Mucosa of descending colon (tissue), 3 donors: ENCODE measurements at places on chromosomes 2 and 18.

DNA sequence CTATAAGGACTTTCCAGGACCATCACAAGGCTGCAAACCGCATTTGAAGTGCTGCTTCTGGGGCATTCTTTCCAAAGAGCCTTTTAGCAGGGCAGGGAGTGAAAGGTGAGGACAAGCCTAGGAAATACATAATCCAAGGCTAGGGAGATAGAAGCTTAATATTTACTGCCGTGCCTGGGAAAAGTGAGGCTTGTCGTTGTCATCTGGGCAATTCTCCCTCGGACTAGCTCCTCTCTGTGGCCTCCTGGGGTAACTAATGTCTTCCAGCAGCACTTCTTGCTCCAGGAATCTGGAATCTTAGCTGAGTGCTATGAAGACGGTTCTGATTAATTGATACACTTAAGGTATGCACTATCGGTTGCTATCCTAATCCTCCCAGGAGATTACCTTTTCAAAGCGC is 69.3 kb upstream of the ATL2 start:
- DNase-seq, result no peak

DNA sequence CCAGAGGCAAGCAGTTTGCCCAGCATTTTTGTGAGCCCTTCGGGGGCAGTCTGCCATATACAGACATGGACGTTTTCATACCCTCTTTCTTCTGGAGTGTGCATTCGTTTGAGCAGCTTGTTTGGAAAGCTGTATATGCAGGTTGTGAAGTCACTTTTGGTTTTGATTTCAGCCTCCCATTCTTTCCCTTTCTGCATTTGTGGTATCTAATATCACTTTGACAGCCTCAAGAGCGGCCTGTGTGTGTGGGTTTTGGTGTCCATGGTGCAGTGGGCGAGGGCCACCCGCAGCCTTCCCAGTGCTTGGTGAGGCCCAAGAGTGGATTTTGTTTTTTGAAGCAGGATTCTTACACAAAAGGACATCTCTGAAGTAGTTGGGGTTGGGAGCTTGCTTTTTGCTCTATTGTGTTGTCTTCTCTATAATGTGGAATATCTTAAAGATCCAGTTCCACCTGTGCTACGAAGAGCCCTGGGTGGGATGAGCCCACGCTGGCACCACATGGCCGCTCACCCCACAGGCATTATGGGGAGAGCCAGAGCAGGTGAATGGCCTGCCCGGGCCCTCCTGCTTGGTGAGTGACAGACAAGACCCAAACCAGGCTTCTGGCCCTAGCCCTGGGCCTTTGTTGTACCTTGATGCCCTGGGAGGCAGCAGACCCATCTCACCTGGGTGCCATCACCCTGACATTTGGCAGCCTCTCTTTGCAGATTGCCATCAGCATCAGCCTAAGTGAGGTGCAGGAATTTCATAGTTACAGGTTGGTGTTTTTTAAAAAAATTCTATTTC is 29.5 kb downstream of the INPP4A start:
- DNase-seq, result no peak

DNA sequence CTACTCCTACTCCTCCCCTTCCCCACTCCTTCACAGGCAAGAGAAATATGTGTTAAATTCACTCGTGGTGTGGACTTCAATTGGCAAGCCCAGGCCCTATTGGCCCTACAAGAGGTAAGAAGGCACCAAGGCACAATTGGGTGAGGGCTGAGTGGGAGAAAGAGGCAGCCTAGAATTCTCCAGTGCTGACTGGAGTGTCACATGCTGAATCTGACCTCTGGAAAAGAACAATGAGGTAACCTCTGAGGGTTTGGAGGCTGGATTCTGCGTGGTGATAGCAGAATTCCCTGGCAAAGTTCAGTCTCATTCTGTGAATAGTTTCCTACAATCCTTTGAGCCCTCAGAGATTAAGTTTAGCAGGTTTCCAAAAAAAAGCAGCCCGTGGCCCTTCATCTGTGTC is 6.9 kb downstream of the CENPA start:
- DNase-seq, result no peak

DNA sequence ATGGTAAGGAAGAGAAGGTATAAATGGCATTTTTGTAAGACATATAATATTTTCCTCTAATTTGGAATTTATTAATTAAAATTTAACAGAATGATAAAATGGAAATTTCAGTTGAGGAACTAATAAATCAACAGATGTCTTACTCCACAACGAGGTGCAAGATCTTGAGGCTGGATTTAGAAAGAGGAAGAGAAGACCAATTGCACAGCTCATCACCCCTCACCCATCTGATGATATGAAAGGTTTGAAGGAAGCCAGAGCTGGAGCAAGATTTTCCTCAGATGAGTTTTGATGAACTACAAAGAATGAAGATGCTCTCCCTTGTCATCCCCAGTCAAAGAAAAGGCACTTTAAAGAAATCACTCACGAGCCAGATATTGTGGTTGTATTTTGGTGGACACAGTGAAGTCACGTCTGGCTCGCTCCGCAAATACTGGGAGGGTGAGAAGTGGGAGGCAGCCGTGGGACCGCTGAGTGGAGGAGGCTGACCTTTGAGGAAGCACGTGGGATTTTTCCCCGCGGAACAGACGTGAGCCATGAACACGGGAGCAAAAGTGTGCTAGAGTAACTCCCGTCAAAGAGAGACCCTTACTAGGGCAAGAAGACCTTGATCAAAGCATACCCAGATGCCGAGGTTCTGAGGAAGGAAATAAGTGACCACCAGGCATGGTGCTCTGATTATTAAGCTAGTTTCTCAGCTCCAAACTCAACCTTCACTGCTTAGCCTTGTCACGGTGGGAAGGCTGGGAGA is 511.4 kb downstream of the RNF144A start:
- DNase-seq, result no peak

DNA sequence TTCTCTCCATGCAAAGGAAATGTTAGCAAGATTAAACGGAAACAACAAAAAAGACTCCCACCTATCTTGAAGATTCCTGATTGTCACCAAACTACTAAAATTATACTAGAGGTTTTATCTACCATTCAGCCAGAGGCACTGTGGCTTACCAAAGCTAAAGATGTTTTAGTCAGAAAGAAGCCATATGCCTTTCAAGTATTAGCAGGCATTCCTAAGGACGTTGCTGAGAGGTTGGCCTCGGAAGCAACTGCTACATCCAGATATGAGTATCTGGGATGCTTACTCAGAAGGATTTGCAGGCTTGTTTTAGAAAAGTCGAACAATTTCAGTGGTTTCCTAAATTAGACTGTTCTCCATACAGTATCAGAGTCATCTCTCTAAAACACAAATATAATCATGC is 88.3 kb upstream of the UBE2E3 start:
- no peak for DNase-seq

DNA sequence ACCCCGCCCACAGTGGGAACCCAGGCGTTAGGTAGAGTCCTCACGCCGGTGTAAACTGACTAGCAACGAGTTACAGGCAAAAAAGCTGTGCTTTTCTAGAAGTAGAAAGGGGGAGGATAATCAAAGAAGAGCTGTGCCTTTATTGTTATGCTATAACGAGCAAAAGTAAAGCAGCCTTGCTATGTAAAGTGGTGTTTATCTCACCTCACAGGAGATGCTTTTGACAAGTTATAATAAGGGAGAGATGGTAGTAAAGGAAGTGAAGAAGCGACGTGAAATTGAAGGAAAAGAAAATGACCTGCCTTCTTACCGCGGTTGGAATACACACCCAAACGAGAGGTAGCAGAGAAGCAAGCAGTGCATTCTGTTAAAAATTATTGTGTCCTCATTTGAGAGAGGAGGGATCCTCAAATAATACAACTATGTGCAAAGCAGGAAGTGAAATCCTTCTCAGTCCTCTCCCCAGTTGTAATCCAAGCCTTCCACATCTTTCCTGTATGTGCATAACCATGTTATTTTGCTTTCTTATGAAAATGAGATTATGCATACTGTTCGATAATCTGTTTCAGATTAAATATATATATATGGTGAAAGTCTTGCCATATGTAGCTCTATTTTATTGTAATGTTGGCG is 962 bp downstream of the TANK start:
- DNase-seq, result no peak

DNA sequence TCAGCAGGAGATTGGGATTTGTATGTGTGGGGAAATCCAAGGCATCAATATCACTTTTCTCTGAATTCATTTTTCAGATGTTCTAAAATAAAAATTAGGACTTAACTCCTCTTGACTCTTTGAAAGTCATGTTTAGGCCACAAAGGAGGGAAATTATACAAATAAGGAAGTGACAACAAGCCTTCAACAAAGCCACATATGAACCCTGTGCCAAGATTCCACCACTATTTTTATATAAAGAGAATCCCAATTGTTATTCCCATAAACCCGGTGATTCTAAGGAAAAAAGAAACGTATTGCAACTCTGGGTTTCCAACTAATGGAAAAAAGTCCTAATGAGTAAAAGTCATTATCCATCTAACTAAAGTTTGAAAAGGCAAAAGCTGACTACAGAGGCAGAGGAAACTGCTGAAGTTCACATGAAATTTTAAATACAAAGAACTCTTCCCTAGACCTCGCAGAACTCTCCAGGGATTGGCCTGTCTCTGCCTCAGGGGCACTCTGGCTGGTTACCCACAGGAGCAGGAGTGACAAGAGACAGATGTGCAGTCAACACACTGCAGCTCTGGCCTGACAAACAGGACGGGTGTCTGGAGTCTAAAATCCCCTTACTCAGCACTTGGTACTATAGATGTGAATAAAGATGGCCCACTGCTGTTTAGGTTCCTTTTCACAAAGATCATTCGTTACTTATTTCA is 11.5 kb downstream of the NPC1 start:
- DNase-seq, result no peak

DNA sequence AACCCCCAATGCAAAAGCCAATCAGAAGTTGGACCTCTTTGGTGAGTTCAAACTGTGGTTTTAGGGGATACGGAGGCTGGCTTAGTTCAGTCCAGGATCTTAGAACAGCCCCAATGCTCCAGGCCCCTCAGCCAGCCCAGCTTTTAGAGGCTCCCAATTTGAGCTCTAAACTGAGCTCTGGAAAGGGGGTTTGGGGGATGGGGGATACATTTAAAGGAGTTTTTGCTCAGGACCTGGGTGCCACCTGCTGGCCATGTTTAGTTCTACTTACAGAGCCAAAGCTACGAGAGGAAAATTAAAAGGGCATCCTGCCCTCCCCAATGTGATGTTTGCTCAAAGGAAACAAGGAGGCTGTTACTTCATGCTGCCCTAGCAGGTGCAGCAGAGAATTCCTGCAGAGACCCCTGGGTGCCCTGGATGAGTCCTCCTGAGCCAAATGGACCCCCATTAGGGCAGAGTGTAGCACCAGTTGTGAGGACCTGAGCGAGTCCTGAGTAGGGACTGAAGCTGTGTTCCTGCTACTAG is 15.9 kb upstream of the TMEM214 start:
- no peak for DNase-seq
